Right ventricle myocardium inferior (tissue), 1 donor: ENCODE measurements at places on chromosomes 12 and 14. TPM values are rescaled to one million over a fixed set of nuclear protein-coding genes. Genes with fewer than 3 reads are reported as not detected.

VAMP1 gene
- total RNA-seq = 4.2 TPM

RAB21 gene
- 167 TPM for total RNA-seq

LPAR5 gene
- total RNA-seq = 7.5 TPM

FAM186B gene
- 0.62 TPM for total RNA-seq

SELPLG gene
- 4.9 TPM for total RNA-seq

ZC2HC1C gene
- total RNA-seq = 11.4 TPM

CRACR2A gene
- 4.5 TPM for total RNA-seq

OVCH1 gene
- 0.24 TPM for total RNA-seq

VTI1B gene
- total RNA-seq = 114 TPM

DNAJC22 gene
- total RNA-seq = not detected

LMNTD1 gene
- not detected for total RNA-seq

RFLNA gene
- 0.19 TPM for total RNA-seq

CD163L1 gene
- total RNA-seq = 3.0 TPM

PRB2 gene
- total RNA-seq = not detected

AQP6 gene
- total RNA-seq = not detected

RNASE7 gene
- total RNA-seq = not detected

KLRC2 gene
- total RNA-seq = not detected

ATP2A2 gene
- total RNA-seq = 3,009 TPM

TSHR gene
- not detected for total RNA-seq

DEPDC4 gene
- total RNA-seq = 0.81 TPM

AVPR1A gene
- total RNA-seq = 2.1 TPM

MLF2 gene
- total RNA-seq = 156 TPM

KCNMB4 gene
- total RNA-seq = 1.6 TPM

SLCO1B3 gene
- not detected for total RNA-seq

BAZ1A gene
- total RNA-seq = 5.6 TPM

MANSC4 gene
- not detected for total RNA-seq
